ENCODE measurements at places on chromosomes 12 and 14.
A peak's percentile ranks its signal among the peaks of the same experiment; 100 is the strongest.

DNA sequence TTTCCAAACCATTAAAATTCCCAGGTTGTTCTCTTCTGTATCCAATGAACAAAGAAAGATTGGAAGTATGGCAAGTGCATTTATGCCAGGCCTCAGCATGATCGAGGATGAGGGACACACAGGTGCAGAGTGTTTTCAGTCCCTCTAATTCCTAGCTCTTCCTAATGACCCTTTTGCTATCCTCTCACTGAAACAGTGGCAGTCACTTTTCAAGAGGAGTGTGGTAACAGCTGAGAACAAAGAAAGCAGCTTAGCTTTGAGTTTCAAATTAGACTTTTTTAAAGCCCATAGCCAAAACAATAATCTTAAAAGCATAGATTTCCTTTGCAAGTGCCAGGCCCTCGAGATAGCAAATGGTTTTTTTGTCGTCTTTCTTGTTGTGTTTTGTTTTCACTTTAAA lies 110.8 kb downstream of the KCNH5 start:
- no peak for DNase-seq

- no peak for DNase-seq
Measured at GRCh38 chr12:87679251-87679650, 349.9 kb downstream of the C12orf50 start.

- DNase-seq = no peak
Measured at GRCh38 chr14:88422919-88423650, 37.6 kb downstream of the SPATA7 start.

GRCh38 chr14:64698903-64699302 lies 5.3 kb upstream of the PLEKHG3 start:
- no peak for DNase-seq

- DNase-seq = no peak
Measured at GRCh38 chr12:122949405-122949804, 16.9 kb downstream of the ABCB9 start.

- DNase-seq = no peak
Measured at GRCh38 chr12:26122061-26122680, 2.7 kb downstream of the BHLHE41 start.

- DNase-seq = no peak
Measured at GRCh38 chr12:49800421-49801140, 27.6 kb downstream of the NCKAP5L start.

- DNase-seq = no peak
Measured at GRCh38 chr12:3680919-3681594, 71.9 kb downstream of the CRACR2A start.

GRCh38 chr14:104542871-104543830 lies 36.4 kb upstream of the C14orf180 start:
- DNase-seq = no peak

- no peak for DNase-seq
Measured at GRCh38 chr12:132486576-132486975, 3.4 kb upstream of the FBRSL1 start.

DNA sequence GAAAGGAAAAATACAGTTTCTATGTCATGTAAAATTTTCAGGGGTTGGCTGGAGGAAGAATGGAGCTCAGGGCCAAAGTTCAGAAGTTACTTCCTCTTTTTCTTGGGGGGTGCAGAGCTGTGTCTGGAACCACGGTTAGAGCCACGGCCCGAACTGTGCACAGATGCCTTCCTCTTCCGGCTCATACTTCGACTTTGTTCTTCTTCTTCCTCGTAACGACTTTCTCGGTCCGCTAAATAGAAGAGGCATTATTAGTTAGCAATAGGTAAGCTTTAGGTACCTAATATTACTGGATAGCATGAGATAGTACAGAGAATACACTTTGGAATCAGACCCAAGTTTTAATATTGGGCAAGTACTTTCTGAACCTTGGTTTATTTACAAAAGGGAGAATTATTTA lies 31.2 kb downstream of the SUPT16H start:
- no peak for DNase-seq

DNA sequence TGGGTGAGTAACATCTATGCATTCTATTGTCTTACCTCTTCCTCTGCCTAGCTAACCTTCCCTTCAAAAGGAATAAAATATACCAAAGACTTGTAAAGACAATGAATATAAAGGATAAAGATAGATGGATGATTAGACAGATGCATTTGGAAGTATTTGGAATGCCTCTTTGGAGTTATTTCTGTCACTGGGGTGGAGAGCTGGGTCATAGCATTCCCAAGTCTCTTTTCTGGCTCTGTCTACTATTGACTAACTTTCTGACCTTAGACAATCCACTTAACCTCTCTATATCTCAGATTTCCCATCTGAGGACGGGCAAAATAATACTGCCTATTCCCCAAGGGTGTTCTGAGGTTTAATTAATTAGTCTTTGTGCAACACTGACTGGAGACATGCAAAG lies 517.4 kb downstream of the DIO2 start:
- DNase-seq = no peak

- no peak for DNase-seq
Measured at GRCh38 chr12:62537551-62537950, 70.9 kb downstream of the MON2 start.

GRCh38 chr12:52992699-52993557 lies 13.3 kb upstream of the EIF4B start:
- no peak for DNase-seq

GRCh38 chr12:39586816-39587215 lies 32.8 kb downstream of the ABCD2 start:
- no peak for DNase-seq

DNA sequence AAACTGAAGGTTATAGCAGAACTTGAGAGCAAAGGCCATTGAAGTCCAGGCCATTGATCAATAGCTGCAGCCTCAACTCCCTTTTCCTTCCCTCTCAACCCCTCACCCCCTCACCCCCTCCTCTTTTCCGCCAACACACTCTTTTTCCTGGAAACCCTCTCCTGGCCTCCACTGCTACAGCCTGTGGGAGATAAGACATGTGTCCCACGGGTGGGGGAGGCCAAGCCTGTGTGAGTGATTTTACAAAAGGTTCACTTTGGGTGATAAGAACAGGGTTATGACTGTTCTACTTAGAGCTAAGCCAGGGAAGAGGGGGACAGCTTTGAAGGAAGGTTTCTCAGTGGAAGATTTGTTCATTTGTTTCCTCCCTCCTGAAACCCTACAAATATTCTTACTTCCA lies 9.2 kb upstream of the FGF23 start:
- no peak for DNase-seq

DNA sequence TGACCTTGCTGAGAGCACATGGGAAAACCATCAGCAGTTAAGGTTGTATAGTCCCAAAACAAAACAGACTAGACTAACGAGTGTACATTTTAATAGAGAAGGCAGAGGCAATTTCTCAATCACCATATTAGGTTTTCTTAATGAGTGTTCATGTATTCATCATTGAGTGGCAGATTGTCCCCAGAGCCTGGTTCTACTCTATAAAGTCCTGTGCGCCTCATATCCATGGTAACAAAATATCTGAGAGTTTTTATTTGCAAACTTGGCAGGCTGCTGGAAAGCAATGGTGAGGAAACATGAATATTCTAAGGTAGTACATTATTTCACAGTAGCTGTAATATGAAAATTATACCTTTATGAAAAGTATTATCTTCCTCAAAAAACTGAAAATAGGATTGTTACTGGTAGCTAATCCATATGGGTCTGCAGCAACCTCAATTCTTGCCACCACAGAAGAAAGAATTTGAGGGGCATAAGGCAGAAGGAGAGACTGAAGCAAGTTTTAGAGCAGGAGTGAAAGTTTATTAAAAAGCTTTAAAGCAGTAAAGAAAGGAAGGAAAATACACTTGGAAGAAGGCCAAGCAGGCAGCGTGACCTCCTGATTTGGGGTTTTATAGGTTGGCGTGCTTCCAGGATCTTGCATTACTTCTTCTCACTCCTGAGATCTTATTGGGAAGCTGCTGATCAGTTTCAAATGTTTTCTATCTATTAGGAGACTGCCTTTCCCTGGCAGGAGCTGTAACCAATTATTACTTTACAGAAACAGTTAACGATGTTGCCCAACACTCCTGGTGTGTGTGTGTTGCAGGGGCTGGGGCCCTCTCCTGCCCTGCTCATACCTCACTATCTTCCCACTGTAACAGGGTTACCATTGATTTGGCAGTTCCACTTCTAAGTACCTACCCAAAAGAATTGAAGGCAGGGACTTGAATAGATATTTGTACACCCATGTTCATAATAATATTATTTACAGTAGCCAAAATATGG lies 154.0 kb upstream of the NUDT4 start:
- DNase-seq = no peak

DNA sequence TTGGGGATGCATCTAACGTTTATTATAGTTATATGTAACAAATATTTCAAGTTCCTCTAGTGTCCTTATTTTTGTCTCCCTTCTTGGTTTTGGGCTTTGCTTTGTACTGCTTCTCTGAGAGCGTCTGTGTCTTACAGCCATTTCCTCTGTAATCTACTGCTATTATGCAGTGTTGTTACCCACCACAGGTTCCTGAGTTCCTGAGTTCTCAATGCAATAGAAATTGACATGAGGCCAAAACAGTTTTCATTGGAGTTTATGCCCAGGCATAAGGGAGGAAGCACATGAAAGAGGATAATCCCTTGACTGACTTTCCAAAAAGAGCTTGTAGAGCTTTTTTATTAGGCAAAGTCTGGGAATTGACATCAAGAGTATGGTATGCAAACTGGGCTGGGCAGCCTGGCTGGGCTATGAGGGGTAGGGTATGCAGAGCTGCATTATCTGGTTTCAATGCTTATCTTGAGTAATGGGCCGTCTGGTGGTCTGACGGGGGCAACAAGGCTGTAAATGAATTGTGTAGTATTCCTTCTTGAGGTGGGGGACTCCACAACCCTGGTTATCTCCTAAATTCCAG lies 722.5 kb upstream of the ATXN7L3B start:
- DNase-seq = no peak

GRCh38 chr12:131536766-131537165 lies 174.1 kb upstream of the SFSWAP start:
- DNase-seq = no peak

- DNase-seq = no peak
Measured at GRCh38 chr12:50166799-50167048, 445 bp downstream of the CERS5 start.

GRCh38 chr12:93762059-93762719 lies 85.0 kb downstream of the CRADD start:
- no peak for DNase-seq

GRCh38 chr14:83478741-83479140 lies 1945.1 kb upstream of the SEL1L start:
- DNase-seq = no peak

DNA sequence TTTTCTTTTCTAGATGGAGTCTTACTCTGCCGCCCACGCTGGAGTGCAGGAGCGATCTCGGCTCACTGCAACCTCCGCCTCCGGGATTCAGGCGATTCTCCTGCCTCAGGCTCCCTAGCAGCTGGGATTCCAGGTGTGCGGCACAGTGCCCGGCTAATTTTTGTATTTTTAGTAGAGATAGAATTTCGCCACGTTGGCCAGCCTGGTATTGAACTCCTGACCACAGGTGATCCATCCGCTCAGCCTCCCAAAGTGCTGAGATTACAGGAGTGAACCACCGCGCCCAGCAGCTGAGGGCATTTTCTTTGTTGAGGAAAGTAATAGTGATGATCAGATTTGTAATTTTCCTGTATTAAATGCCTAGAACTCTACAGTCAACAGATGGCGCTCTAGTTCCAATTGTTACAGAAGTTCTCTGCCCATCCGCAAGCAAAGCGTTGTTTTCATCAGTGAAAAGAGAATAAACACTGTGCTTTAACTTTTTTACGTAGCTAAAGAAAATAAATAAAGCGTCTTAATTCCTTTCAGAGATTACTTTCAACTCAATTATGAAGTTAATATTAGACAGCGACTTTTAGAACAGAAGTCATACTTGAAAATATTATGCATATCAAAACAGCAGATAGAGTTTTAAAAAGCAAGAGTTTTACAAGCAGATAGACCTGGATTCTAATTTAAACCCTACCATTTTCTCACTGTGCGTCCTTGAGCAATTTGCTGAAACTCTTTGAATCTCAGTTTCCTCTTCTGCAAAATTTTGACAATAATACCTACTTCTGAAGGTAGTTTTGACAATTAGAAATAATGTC lies 335.1 kb downstream of the DUSP6 start:
- DNase-seq = peak; percentile 76

GRCh38 chr12:24278832-24279231 lies 329.4 kb upstream of the SOX5 start:
- no peak for DNase-seq

GRCh38 chr14:33951183-33951840 lies 438 bp upstream of the EGLN3 start:
- DNase-seq = no peak

- DNase-seq = no peak
Measured at GRCh38 chr12:10562306-10562933, 51.0 kb downstream of the MAGOHB start.

- no peak for DNase-seq
Measured at GRCh38 chr12:24705216-24705615, 243.7 kb downstream of the BCAT1 start.

- no peak for DNase-seq
Measured at GRCh38 chr14:104009297-104009696, 67.0 kb upstream of the RD3L start.

DNA sequence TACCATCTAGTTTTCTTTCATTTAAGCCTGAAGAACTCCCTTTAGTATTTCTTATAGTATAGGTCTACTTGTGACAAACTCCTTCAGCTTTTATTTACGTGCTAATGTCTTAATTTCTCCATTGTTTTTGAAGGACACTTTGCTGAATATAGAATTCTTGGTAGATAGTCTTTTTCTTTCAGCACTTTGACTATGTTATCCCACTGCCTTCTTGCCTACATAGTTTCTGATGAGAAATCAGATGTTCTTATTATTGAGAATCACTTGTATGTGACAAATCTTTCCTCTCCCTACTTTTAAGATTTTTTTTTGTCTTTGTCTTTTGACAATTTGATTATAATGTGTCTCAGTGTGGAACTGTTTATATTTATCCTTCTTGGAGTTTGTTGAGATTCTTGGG lies 5.1 kb upstream of the MIS18BP1 start:
- no peak for DNase-seq

GRCh38 chr12:4984971-4985370 lies 58.7 kb upstream of the KCNA5 start:
- peak; percentile 12 for DNase-seq

- no peak for DNase-seq
Measured at GRCh38 chr12:113310489-113310888, 24.4 kb downstream of the SLC8B1 start.

DNA sequence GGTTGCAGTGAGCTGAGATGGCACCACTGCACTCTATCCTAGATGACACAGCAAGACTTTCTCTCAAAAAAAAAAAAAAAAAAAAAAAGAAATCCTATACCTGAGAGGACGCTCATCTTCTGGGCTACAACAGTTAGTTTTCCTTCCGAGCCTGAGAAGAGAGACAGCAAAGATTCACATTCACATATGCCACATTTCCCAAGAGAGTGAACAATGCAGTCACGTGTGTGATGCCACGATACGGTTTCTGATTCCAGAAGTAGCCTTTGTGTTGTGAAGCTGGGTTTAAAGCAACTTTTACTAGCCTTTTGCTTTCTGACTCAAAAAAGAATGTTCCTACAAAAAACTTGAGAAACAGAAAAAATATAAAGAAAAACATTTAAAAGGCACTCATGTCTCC lies 19.5 kb downstream of the GCN1 start:
- DNase-seq = no peak
